ENCODE measurements at places on chromosomes 6 and 20.

DNA sequence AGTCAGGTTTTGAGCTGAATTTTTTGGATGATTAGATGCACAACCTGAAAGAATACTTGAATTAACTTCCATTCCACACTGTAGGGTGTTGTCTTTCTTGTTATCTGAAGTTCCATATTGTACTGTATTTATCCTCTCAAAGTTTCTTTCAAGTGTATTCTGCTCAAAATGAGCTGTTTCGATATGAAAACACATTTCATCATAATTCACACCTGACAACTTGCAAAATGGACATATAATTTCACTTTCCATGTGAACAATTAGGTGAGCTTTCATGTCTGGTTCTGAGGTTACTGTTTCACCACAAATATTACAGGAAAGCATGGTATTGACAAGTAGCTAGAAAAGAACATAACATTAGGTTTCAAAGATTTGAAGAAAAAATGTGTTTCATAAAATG lies 1.7 kb downstream of the ZUP1 start:
- no peak for DNase-seq

GRCh38 chr6:122751326-122751725 lies 28.2 kb upstream of the FABP7 start:
- DNase-seq: no peak

GRCh38 chr6:165118736-165119135 lies 190.7 kb downstream of the C6orf118 start:
- no peak for DNase-seq

GRCh38 chr6:21742238-21742660 lies 148.7 kb downstream of the SOX4 start:
- no peak for DNase-seq

DNA sequence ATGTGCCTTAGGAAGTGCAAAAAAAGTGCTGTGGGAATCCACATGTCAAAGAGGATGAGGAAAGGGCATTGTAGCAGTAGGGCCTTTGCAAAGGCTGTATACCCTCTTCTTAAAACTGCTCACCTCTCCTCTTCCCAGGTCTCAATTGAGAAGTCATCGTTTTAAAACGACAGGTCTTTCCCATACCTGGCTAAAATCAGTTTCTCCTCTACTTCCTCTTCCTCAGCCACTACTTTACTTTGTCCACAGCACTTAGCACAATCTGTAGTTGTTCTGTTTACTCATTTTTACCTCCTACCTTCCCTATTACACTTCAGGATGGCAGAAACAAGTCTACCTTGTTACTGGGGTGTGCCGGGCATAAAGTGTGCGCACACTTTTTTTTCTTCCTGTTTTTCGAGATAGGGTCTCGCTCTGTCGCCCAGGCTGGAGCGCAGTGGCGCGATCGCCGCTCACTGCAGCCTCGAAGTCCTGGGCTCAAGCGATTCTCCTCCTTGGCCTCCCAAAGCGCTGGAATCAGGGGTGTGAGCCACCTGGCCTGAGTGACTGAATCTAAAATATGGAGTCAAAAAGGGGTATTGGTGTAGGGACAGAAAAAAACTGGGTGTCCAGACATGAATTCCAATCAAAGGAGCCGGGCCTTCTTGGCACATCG lies 9.8 kb upstream of the ELOVL5 start:
- no peak for DNase-seq

- DNase-seq: no peak
Observed at GRCh38 chr6:163457637-163458561, 43.4 kb downstream of the QKI start.

DNA sequence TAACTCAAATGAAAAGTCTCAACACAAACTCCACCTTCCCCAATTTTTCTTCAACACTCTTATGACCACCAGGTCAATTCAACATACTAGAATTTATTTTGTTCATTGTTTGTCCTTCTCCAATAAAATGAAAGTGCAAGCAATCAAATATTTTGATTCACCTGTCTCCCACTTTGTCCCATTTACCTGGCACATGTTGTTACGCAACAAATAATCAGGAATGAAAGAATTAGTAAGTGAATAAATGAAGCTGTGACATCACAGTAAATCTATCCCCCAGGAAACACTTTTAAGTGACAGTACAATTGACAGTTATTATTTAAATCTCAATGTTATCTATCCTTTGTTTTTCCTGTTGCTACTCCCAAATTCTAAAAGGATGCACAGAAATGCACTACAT lies 393.7 kb upstream of the OPRM1 start:
- DNase-seq: no peak

- DNase-seq: no peak
Observed at GRCh38 chr20:40431611-40432010, 257.4 kb downstream of the MAFB start.

GRCh38 chr6:127483399-127484055 lies 24.3 kb upstream of the KIAA0408 start:
- DNase-seq: no peak

GRCh38 chr6:141097471-141097870 lies 1035.3 kb upstream of the GJE1 start:
- DNase-seq: no peak

DNA sequence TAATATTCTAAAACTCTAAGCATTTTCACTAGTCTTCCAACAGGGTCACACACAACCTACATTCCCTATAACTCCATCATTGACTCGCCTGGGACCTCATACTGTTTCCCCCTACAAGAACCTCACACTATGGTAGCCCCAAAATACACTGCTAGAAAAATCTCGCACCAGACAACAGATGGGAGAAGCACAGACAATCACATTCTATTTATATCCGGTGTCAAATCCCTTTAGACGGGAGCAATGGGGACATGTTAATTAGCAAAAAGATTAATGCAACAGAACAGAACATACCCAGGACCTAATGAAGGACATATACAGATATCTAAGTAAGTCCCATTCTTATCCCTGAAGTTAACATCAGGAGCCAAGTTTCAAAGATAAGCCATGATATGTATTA lies 33.6 kb downstream of the TMX4 start:
- no peak for DNase-seq

DNA sequence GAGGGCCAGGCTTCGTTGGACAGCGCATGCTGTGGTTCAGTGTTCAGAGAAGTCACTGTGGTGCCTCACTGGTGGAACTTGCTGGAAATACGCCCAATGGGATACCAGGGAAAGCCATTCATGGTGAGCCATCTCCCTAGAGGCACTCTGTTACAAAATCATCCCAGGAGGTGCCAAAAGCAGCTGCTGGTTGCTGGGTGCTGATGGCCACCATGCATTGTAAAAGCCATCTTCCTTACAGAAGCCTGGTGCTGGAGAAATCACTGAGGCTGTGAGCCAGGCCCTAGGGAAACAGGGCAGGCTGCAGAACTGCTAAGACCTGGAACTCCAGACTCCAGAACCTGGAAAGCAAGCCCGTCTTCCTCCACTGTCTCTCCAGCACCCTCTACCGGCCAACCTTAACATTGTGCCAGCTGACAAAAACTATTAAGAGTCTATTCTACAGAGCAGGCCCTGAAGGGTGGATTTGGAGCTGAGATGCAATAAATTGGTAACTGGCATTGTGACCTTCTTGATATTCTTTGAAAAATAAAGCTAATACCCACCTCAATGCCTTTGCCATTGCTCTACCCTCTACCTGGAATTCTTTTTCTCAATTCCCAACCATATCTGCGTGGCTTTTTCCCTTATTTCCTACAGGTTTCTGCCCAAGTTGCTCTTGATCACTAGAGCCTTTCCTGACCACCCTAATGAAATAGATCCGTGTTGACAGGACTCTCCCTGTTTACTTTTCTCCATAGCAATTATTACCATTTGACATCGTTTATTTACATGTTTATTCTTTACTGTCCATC lies 18.5 kb downstream of the SNRPB start:
- peak; percentile 21 for DNase-seq

- no peak for DNase-seq
Observed at GRCh38 chr6:1482381-1483166, 93.2 kb downstream of the FOXF2 start.

DNA sequence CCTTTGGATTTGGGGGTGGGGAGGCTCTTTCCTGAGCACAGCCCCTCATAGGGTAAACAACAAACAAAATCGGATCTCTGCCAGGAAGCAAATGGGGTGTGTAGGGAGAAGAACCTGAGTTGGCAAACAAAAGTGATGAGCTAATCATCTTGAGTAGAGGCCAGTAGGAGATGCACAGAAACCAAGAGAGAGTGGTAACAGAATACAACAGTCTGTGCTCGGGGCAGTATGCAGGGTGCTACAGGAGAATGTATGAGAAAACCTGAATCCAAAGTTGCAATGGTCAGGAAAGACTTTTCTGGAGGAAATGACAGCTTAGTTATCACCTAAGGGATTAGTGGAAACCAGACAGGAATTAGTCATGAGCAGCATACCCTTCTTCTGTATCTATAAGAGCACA lies 177.8 kb downstream of the CDKAL1 start:
- DNase-seq: no peak

DNA sequence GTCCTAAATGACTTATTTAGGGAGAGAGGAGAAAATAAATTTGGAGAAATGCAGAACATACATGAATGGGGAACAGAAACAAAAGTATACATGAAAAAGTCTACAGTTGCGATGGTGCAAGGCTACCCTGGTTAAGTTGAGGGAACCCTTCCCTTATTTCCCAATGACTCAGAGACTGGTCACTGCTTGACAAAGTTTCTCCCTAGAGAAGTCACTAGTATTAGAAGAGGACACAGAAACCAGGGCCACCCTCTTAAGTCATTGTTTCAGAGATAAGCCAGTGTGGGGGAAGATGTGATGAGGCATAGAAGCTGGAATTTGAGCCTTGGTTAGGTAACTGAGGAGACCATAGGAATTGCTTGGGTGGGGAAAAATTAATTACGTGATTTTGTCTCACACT lies 24.4 kb upstream of the EDN1 start:
- DNase-seq: no peak

GRCh38 chr6:161743509-161744178 lies 469.8 kb upstream of the AGPAT4 start:
- no peak for DNase-seq

DNA sequence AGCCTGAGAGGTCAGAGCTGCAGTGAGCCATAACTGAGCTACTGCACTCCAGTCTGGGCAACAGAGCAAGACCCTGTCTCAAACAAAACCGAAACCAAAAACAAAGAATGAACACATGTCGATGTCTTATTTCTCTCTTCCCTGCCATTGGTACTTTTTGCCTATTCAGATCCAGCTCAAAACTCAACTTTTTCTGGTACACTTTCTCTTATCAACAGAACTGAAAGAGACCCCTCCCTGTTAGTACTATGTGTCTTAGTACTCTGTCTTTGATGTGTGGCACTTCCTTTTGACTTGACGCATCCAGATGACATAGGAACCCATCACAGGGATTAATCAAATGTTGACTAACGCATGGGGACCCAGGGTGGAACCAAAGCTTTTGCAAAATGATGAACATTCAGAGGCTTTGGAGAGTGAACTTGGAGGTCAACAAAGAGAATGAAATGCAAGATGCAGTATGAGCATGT lies 44.8 kb downstream of the AKAP12 start:
- no peak for DNase-seq

DNA sequence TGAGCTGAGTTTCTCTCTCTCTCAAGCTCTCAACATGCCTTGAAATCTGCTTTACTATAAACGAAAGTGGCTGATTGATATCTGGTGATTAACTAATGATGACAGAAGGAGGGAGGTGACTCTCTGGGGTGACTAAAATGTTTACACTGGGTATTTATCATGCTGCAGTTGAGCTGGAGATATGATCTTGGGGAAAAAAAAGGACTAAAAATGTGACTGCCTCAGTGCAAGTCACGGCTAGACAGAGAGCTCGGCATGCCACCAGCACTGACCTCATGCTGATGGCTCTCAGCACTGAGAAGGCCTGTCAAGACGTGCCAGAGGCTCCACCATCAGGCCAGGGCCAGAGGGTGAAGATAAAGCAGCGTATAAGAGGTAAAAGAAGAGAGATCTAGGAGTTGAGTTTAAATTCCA lies 103.1 kb upstream of the SPACA1 start:
- DNase-seq: no peak

DNA sequence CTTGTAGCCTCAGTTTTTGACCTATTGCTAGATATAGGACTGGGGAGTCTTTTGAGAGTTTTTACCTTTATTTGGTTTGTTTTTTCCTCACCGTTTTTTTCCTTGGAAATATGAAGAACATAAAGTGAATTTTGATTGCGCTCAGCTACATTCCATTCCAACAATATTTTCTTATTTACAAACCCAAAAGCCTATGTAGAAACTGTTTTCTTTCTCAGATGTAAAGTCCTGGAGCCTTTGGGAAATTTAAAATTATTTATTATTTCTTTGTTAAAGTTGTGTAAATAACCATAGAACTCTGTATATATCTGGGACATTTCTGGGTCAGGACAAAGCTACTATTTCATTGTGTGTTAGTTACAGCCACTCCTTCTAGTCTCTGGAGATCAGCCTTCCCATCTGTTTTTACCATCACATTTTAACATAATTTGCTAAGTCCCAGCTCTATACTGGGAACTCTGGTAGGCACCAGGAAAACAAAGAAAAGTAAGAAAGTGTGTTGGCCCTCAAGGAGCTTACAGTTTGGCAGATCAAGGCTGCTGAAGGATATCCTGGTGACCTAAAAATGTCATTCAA lies 68.8 kb downstream of the JAG1 start:
- no peak for DNase-seq

DNA sequence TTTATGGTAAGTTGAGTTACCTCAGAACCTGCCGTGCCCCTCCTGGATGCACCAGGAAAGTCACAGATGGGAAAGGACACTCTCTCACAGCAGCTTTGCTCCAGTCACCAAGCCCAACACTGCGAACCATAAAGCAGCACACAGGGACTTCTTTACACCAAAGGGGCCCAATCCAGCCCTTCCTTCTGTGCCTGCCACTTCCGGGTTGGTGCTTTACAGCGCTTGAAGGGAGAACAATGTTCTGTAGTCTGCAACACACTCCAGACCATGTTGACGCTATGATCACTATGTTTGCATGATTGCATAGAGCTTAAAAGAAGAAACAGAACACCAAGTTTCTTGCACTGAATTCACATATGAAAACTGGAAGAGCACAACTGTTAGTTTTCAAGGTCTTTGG lies 57.1 kb downstream of the SERAC1 start:
- DNase-seq: no peak

- DNase-seq: no peak
Observed at GRCh38 chr6:84078335-84078734, 44.8 kb downstream of the MRAP2 start.

GRCh38 chr20:49280463-49281058 lies 2.7 kb upstream of the ZNFX1 start:
- DNase-seq: no peak

DNA sequence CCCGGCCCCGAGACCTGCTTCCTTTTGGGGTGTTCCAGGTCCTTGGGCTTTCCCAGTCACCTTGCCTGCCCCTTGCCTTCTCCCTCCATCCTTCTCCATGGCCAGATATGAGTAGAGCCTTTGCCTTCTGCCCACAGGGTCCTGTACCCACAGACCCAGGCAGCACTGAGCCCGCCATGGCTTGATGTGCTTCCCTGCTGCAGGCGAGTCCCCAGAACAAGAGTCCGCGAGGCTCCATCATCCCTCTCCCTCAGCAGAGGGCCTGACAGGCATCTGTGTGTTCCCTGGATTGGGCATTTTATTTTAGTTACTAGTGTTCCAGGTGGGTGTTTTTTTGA lies 21.9 kb downstream of the PYGB start:
- no peak for DNase-seq

DNA sequence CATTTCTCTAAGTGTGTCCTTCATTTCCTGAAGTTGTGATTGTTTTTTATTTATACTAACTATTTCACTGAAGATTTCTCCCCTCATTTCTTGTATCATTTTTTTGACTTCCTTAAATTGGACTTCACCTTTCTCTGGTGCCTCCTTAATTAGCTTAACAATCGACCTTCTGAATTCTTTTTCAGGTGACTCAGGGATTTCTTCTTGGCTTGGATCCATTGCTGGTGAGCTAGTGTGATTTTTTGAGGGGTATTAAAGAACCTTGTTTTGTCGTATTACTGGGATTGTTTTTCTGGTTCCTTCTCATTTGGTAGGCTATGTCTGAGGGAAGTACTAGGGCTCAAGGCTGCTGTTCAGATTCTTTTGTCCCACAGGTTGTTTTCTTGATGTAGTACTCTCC lies 92.8 kb downstream of the ESR1 start:
- no peak for DNase-seq

Data from stimulated activated CD8-positive, alpha-beta memory T cell treated with anti-CD3 and anti-CD28 coated beads, Interleukin-4, amount 100 ng/mL, for 4 hours (primary cell).